ENCODE measurements at places on chromosomes 4 and X.
A peak's percentile ranks its signal among the peaks of the same experiment; 100 is the strongest.

DNA sequence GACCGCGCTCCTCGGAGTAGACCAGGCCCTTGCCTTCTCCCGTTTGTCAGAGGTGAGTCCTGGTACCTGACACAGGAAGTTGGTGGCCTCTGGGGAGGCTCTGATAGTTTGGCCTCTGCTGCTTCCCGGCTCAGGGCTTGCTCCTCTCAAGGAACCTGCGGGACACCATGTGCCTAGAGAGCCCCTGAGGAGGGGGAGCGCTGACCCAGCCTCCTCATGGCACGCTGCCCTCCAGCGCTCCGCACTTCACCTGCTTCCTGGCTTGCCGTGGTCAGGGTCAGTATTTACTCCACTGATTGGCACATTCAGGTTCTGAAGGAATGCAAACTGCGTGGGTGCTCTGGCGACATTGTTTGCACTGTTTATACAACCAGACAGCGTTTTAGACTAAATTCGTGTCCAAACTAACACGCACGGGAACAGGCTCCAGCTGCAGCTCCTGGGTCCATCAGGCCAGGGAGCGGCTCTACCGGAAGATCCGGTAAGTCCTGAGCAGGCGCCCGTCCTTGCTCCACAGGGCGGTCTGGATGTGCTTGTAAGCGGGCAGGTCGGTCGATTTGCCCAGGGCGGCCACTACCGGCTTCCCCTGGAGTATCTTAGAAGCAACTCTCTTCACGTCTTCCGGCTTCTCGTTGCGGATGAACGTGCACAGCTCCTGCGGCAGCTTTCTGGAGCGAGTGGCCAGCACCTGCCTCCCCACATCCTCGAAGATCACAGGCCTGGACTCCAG is 121.6 kb upstream of the GRID2 start:
- no peak for DNase-seq

GRCh38 chrX:50648156-50648555 is 165.8 kb downstream of the SHROOM4 start:
- no peak for DNase-seq

GRCh38 chrX:82230013-82230412 is 1028.1 kb downstream of the SH3BGRL start:
- DNase-seq, result no peak

GRCh38 chr4:148834804-148835631 is 392.8 kb upstream of the NR3C2 start:
- no peak for DNase-seq

GRCh38 chr4:67565284-67565683 is 6.8 kb downstream of the STAP1 start:
- no peak for DNase-seq

DNA sequence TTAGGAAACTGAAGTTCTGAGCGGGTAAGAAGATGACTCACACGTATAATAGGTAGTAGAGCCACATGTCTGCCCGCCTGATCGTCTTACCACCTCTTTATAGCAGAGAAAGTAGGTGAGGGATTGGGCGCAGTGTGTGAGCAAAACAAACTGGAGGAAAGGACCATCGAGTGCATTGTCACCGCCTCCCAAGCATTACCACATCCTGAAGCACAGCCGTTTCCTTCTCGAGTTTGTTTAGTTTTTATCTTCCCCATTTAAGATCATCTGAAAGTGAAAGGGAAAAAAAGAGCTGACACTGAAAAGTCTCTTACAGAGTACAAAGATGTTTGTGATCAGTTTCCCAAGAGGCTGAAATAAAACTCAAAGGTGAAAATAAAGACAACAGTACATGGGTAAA is 14.8 kb downstream of the PDK3 start:
- peak; percentile 76 for DNase-seq

DNA sequence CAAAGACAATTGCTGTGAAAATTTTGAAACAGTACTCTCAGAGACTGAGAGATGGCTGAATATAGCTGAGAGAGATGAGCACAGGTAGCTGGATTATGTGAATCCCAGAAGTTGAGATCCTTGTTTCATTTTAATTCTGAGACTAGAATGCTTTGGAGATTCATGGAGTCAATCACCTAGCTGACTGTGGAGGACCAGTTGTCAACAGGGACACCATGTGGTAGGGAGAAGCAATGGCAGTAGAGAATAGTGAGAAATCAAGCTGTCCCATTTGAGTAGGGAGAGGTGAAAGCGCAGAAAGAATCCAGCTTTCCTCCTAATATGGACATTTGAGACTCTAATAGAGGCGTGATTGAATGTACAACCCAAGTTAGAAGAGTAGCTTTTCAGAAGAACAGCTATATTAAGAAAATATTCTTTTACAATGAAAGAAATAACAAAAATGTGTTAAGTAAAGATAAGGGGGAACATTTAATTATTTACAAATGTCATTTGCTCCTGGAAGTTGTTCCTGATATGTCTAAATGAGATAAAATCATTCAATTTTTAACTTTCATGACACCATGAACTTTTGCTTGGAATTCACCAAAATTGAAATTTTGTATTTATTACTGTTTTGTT is 30.3 kb upstream of the GLRB start:
- no peak for DNase-seq

DNA sequence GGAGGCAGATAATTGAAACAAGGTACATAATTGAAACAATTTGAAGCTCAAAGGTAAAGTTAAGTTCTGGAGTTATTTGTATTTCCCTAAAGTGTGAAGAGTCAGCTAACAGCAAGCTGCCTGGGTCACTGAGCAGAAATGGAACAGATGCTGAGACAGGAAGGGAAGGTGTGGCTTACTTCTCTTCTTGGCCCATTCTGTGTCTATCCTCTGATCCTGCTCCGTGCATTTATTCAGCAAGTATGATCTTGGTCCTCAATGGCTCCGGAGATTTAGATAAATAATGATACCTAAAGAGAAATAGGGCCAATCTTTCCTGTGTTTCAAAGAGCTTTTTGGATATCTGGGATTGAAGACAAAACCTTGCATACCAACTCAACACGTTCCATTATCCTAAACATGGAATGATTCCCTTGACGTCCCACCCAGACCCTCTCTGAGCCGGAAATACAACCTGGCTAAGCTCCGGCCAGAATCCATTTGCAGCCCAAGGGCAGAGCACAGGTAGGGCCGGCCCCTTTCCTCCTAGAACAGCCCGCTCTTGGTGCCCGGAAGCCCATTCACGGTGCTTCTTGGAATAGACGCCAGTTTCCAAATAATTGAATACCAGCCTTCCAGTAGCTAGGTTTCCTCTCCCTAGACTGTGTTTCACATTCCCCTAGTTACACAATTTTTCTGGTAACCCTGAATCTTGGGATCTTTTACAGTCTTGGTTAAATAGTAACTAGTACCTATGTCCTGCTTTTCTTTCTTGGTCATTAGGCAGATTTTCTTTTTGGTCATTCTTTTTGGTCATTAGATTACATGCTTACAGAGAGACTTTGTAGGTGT is 211.0 kb downstream of the NWD2 start:
- no peak for DNase-seq

- DNase-seq, result no peak
These were observed 1.2 kb upstream of the AMOT start for GRCh38 chrX:112841820-112842157.

- DNase-seq, result no peak
These were observed 18.3 kb upstream of the PGRMC2 start for GRCh38 chr4:128305942-128306341.

- DNase-seq, result no peak
These were observed 14.6 kb downstream of the USP11 start for GRCh38 chrX:47247206-47247998.

DNA sequence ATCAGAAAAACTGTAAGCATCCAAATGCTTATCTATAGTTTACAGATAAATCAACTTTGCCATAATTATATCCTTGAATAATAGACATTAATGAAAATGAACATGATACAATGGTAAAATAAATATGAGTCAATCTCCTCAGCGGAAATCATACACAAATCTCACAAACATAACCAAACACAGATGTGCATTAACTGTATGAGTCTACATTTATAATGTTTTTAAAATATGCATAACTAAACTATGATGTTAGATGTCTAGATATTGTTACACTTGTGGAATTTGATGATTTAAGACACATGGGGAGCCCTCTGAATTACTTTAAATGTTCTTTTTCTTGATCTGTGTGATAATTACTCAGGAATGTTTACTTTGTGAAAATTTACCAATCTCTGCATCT is 951.2 kb downstream of the TECRL start:
- DNase-seq, result no peak

- no peak for DNase-seq
These were observed 78.7 kb downstream of the SYNPO2 start for GRCh38 chr4:118967393-118967792.

DNA sequence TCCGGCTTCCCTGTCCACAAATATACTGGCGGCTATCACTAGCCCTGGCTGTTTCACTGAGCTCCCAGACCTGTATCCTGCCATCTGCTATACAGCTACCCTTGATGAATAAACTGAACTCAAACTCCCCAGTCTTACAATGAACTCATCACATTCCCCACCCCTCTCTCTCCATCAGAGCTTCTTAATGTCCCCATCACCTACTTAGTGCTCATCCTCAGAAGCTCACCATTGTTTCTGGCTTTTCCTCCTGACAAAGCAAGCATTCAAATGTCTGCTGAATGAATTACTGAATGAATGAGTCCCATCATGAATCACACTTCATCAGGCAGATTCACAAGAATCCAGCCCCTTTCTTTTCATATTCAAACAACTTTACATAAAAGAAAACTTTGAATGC is 5.7 kb upstream of the DGAT2L6 start:
- DNase-seq, result no peak

DNA sequence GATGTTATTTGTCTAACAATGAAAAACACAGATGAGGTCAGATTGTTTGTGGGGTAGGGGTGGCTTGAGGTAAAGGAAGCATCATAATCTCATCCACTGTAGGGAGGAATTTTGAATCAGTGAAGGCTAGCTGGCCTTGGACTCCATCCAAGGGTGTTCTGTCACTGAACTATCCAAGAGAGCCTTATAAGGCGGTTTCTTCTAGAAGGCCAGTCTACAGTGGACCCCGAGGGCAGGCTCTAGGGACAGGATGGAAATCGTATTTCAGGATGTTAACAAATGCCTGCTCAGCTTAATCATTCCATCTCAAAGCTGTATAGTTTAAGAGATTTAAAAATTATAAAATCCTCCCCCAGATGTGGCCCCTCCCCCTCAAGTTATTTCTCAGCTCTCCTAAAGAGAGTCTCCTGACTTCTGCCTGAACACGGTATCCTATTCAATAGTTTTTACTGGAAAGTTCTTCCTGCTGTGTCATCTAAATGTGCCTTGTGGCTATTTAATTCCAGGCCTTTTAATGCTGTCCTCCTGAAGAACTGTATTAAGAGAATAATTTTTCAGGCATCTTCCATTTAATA is 8.0 kb downstream of the IGFBP7 start:
- DNase-seq, result no peak

GRCh38 chr4:51884606-51885005 is 41.7 kb downstream of the DCUN1D4 start:
- no peak for DNase-seq

GRCh38 chrX:154458954-154459778 is 1.1 kb downstream of the PLXNA3 start:
- no peak for DNase-seq

DNA sequence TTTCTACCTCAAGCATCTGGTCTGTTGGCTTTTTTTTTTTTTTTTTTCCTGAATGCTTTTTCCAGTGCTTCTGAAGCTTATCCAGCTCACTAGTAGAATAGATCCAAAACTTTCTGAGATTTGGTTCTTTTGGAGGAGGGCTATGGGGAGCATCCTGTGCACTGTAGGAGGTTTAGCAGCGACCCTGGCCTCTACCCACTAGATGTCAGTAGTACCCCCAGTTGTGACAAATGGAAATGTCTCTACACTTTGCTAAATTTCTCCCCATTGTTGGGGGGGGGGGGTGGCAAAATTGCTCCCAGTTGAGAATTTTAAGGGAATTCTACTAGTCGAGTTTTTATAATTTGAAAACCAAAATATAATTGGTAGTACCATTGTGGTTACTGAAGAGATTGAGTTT is 23.0 kb upstream of the PPA2 start:
- DNase-seq, result no peak

DNA sequence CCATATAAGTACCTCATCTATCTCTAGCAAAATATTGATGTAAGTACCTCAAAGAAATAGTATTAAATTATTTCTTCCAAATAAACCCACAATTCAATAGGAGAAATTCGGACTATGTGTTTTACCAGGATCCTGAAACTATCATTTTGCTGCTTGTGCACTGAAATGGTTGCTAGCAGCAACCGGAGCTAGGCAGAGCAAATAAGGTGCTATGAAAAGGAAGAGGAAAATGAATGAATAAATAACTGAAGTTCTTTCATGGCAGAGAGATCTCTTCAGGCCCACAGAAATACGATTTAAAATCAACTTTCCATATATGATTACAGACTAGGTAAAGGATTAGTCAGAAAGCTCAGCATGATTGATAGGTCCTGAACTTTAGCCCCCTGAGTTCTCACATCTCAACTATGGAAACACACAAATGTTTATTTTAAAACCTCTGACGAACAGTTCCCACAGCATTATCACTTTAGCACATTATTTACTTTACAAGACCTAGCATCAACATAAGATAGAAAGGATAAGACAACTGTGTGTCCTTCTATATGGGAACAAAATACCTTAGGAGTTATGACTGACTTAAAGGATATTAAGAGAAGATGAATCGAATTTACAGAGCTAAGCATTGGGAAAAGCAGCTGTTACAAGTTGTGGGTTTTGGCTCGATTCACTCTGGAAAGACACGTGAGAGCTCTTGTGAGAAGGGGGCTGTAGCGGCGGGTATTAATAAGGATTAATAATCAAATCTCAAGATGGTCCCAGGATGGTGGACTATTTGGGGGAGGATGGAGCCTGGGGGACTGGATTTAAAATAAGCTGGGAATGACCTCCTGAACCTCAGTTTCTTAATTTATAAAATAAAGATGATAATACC is 104.3 kb downstream of the CORIN start:
- DNase-seq, result no peak

GRCh38 chr4:104896660-104897645 is 249.7 kb upstream of the TET2 start:
- no peak for DNase-seq

DNA sequence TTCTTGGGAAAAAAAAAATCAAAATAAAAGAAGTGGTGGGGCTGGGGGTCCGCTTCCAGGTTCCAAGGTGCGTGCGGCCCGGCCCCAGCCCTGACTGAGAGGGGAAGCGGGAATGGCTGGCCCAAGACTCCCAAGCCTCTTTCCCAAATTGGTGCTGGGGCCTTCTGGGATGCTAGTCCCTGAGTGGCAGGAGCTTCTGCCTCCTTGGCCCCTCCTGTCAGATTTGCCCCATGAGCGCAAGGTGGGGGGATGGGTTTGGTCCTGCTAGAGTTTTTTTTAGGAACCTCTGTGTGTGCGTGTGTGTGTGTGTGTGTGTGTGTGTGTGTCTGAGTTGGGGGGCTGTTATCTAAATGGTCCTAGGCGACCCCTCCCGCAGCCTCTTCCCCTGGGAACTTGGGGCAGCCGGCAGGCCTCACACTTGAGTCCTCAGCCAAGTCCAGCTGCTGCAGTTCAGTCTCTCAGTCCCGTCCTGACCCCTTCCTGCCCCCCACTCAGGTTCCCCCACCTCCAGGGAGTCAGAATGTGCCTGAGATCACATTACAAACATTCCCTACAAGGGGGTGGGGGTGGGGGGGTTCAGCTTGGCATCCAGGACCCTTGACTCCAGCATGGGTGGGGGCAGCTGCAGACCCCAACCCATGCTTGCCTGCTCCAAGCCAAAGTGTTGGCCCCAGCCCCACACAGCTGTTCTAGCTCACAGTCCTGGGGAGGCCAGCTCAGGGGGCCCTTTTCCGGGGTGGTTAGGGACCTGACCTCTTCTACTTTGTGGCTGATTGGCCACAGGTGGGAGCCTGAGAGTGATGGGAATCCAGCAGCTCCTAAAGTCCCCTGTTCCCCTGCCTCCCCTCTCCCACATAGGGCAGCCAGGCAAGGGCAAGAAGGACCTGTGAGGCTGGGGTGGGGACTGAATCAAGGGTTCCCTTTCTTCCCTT is 4.0 kb downstream of the EFNB1 start:
- no peak for DNase-seq

- DNase-seq, result no peak
These were observed 36.1 kb upstream of the RNF150 start for GRCh38 chr4:141169391-141169790.
